ENCODE measurements at places on chromosomes 2 and 18.

GRCh38 chr2:120331903-120332302 lies 14.0 kb upstream of the INHBB start:
- no peak for DNase-seq

GRCh38 chr2:30134582-30134981 lies 12.2 kb upstream of the YPEL5 start:
- no peak for DNase-seq

DNA sequence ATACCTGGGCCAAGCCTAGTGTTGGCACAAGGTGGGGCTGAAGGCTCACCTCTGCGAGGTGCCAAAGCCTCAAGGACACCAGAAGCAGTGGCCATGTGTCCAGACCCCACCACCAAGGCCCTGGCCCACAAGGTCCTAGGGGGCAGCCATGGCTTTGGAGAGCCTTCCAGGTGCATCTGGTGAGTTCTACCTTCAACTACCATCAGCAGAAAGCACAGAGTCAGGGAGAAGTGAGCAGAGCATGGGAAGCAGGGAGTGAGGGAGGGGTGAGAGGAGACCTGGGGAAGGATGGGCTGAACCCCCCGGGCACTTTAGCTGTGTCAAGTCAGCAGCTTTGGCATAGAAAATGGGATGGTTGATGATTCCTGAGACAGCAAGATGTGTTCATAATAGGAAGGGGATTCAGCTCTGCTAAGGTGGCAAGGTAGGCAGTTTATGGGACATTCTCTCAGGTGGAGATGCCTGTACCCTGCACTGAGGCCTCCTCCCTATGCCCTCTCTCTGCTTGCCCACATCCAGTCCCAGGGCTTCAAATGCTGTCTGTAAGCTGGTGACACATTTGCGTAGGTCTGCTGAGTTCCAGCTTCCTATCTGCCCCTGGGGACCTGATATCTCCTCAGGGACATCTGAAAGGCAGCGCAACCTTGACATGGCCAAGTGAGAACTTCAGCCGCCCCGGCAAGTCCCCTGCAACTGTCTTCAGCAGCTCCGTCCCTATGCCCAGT lies 83.4 kb upstream of the RGPD5 start:
- DNase-seq, result no peak

- no peak for DNase-seq
Measured at GRCh38 chr2:2837746-2838547, 506.9 kb upstream of the MYT1L start.

GRCh38 chr2:157267476-157267875 lies 10.0 kb downstream of the GALNT5 start:
- no peak for DNase-seq

- DNase-seq, result no peak
Measured at GRCh38 chr2:167960089-167960747, 287.2 kb downstream of the STK39 start.

DNA sequence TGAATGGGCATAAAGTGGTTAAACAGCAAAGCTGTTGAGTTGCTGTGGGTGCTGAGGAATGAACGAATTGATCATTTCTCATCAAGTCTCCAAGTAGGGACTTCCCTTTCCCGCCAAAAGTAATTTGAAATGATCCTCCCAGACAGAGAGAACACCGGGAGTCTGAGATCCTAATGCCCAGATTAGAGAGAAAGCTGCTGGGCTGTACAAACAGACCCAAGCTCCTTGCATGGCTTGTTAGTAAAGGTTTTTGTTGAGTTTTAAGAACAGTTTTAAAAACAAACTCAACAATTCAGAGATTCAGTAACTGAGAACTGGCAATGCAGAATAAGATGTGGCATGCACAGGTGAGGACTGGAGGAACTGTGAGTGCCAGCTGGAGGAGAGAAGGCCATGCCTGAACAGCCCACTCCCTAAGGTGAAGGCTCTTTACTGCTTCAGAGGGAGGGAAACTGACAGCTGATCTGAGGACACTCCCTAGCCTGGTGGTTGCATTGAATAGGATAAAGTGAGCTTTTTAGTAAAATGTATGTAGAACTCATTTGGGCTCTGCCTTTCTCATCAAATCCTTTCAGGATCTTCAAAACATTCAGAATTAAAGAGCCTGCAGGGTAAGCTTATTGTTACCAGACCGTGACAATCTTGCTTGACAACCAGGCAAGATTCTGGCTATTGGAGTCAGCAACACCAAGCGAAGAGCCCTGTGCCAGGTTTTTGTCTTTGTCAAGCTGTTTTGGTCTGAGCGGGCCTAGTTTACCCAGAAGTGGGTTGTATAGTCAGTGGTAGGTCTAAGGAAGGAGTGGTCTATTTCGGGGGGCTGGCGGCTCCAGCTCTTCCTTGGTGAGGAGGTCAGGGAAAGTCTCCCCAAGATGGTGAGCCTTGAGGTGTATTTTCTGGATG lies 63.2 kb upstream of the IGFBP5 start:
- no peak for DNase-seq

Measured in inflammatory macrophage (primary cell).